Activated CD8-positive, alpha-beta T cell treated with anti-CD3 and anti-CD28 coated beads, Interleukin-2, amount 10 ng/mL, durations not matched to agents 7 days and 5 days (primary cell): ENCODE measurements at places on chromosomes 3 and 15.

DNA sequence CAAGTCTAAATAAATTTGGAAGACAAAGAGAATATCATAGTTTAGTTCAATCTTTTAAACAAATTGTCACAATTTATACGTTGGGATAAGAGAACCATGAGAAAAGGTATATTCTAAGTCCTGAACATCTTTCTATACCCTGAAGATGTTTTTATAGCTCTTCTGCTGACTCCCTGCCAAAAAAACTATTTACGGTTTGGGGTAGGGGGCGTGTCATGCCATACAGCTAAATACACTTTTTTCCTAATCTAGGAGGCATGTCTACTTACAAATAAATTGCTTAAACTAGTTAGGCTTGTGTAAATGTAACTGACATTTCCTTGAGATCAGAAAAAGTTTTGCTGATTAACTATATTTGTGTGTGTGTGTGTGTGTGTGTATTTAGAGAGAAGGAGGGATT is 163.3 kb downstream of the PGPEP1L start:
- no peak for DNase-seq

DNA sequence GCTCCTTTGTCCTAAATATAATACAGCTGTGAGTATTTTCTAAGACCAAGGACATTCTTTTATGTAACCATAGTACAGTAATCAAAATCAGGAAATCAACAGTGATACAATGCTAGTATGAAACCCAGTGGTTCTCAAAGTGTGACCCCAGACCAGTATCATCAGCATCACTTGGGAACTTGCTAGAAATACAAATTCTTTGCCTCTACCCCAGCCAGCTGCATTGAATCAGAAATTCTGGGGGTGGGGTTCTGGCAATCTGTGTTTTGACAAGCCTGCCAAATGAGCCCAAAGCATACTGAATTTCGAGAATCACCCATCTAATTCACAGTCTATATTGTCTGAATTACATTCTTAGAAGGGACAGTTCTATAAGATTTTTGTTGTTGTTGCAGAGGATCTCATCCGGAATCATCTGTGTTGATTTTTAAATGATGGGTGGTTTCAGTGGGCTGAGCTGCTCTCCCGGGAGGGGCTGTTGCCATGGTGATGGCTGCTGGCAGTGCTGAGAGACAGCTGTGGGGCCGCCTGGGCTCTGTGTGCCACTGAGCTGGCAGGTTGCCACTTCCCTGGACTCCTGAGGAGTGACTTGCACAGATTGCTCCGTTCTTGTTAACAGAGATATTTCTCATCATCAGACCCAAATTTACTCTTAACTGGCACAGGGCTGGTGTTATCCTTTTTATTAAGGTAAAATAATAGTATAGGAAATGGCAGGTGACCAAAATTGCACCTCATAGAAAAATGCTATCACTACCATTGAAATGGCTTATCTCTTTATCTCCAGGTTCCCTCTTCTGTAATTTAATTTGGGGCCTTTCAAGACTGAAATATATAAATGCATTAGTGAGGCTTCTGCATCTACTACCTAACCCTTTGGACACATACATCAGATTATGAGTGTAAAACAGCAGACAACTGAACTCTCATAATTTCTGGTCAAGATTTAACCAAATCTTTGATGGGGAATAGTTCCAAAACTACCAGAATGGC is 56.5 kb downstream of the NEK11 start:
- DNase-seq = no peak

GRCh38 chr3:42292009-42292408 is 26.0 kb upstream of the CCK start:
- no peak for DNase-seq

GRCh38 chr3:19547665-19548464 is 386.2 kb downstream of the EFHB start:
- no peak for DNase-seq

- no peak for DNase-seq
These were observed 2.1 kb downstream of the ABHD10 start for GRCh38 chr3:111980716-111981456.

DNA sequence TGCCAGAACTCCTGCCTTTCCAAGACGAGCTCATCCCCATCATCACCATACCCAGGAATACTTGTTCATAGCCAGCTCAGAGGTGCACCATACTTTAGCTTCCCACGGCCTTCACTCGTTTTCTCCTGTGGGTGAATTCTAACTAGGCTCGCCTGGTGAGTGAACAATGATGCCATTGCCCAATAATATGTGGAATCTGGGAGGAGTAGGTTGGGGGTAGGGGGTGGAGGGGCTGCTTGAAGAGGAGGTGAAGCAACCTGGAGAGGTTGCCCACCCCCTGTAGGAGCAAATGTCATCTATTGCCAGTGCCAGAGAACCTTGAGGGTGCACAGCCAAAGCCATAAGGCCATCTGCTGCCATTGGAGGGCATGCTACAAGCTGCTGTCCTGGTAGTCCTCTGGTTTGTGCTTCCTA is 592 bp upstream of the ZNF445 start:
- DNase-seq = no peak

DNA sequence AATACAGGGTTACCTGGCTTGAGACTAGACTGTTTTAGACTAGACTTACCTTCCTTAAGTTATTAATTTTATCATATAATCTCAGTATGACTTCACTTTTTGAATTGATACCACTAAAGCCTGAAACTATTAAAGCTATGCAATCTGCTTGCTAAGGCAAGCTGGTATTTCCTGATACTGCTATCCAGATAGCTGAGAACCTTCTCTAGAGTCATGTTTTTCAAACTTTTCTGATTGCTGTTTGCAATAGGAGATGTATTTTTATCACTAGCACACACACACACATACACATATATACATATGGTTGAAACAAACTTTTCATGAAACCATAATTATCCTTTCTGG is 9.3 kb upstream of the MAGI1 start:
- DNase-seq = no peak

DNA sequence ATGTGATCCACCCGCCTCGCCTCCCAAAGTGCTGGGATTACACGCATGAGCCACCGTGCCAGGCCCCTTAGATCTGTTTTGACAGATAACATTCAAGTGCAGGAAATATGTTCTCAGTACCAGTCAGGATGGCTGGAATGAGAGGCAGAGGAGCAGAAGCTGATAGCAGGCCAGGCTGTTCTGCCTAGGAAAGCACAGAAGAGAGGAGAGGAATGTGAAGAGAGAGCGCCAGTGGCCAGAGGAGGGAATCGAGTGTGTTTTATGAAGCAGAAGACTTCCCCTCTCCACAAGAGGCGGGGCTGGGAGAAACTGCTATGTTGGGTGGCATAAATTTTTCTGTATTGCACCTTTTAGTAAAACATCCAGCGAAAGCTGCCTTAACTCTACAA is 32.0 kb upstream of the RYK start:
- no peak for DNase-seq

GRCh38 chr15:86915811-86916331 is 836.2 kb downstream of the AGBL1 start:
- DNase-seq = no peak

DNA sequence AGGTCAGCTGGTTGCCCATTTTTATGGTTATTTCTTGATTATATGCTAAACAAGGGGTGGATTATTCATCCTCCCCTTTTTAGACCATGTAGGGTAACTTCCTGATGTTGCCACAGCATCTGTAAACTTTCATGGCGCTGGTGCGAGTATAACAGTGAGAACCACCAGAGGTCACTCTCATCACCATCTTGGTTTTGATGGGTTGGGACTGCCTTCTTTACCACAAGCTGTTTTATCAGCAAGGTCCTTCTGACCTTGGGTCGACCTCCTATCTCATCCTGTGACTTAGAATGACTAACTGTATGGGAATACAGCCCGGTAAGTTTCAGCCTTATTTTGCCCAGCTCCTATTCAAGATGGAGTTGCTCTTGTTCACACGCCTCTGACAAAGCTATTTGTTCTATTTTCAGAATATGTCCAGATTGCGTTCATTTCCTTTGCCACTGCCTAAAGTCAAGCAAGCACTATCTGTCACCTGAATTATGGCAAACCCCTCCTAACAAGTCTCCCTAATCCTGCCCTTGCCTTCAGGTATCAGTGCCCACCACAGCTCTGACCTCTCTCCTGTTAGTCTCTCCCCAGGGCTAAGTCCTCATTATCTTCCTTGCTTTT is 308.5 kb downstream of the ROBO2 start:
- DNase-seq = no peak

GRCh38 chr15:100131321-100132224 is 210.2 kb downstream of the ADAMTS17 start:
- DNase-seq = peak; percentile 42

GRCh38 chr3:47678446-47679338 is 100.0 kb upstream of the CSPG5 start:
- DNase-seq = no peak

- no peak for DNase-seq
These were observed 29.7 kb upstream of the RNF7 start for GRCh38 chr3:141708367-141708766.

DNA sequence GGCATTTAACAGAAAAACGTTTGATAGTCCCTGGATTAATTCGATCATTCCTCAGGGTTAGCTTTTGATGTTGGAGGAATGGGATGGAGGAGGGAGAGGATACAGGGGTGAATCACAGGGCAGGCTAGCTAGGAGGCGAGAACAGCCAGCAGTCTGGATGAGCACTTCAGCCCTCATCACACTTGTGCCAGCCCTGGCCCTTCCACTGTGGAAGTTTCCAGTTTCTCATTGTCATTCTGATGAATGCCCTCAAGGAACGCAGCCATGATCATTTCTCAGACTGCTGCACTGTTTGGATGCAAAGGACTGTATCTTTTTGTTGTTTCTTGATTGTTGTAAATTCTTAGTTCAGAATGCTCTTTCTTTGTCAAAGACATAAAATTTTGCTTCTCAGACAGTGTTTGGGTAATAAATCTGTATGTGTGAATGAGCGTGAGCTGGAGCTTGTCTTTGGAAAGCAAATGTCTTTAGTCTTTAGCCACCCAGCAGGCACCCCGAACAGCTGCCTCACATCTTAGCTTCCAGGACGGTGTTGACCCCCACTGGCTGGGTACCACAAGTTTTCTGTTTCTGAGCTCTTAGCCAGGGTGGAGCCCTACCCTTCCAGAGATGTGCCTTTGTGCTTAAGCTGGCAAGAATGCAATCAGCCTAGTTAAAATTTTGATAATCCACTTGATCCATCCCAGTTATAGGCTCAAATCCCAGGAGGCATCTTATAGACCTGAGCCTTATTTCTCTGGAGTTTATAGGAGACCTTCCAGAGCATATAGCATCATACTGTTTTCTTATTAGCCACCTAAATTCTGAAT is 121.1 kb downstream of the PDCD6IP start:
- DNase-seq = no peak

GRCh38 chr15:98292442-98293240 is 332.1 kb downstream of the ARRDC4 start:
- DNase-seq = peak; percentile 57

DNA sequence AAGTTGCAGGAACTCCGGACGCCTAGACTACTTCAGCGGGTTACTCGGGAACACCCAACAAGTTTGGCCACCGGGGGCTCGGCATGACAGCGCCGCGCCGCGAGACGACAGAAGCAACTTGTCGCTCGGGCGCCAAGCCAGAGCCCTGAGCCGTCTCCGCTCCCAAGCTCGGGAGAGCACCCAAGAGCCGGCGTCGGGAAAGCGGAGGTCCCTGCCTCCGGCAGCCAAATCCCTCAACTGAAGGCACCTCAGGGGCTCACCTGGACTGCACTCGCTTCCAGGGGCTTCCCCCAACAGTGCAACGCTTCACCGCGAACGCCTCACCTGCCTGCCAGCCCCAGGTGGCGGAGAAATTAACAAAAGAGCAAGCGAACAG is 640 bp downstream of the MB21D2 start:
- DNase-seq = peak; percentile 41

- DNase-seq = peak; percentile 72
These were observed 394.5 kb upstream of the DPPA4 start for GRCh38 chr3:109731639-109732473.

- no peak for DNase-seq
These were observed 275.5 kb upstream of the ROPN1 start for GRCh38 chr3:124267406-124267805.

GRCh38 chr3:64368257-64369020 is 143.2 kb upstream of the PRICKLE2 start:
- DNase-seq = no peak

DNA sequence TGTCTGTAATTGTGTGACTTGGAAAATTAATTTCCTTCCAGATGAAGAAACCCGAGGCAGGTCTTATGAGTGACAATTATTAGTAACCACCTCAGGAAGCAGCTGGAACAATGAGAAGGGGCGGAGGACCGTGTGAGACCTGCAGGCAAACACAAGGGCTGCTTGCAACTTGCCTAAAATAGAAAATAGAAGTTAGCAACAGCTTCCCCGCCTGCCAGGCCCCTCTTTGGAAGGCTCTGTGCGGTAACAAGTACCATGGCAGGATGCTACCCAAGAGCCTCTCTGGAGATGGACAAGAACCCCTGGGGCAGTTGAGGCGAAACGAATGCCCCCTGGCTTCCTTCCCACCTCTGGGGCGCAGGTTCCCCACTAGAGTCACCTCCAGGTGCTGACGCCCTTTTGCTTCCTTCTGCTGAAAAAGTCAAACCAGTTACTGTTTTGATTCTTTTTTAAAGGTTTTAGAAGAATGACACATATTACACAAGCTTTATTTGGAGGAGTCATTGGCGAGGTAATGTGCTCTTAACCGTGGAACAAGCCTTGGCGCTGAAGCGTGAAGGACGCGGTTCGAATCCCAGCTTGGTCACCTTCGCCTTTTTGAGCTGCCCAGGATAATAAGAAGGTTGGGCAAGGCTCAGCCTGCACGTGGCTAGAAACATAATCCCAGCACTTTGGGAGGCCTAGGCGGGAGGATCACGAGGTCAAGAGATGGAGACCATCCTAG is 47.0 kb upstream of the SYNM start:
- no peak for DNase-seq

GRCh38 chr15:87804451-87804850 is 452.1 kb downstream of the NTRK3 start:
- no peak for DNase-seq

- DNase-seq = peak; percentile 86
These were observed 78.4 kb downstream of the IQSEC1 start for GRCh38 chr3:12994607-12995388.
